Adrenal gland (tissue), 19 donors: ENCODE measurements at places on chromosomes 12 and 14. TPM values are rescaled to one million over a fixed set of nuclear protein-coding genes. Genes with fewer than 3 reads are reported as not detected.

Gene ANO4
- 5.6 TPM for polyA plus RNA-seq

Gene TAS2R9
- not detected for polyA plus RNA-seq

Gene SMCO2
- 0.57 TPM for polyA plus RNA-seq

Gene MYF6
- not detected for polyA plus RNA-seq

Gene GLIPR1L1
- not detected for polyA plus RNA-seq
